Naive thymus-derived CD4-positive, alpha-beta T cell (primary cell): ENCODE measurements at places on chromosomes 4 and X. TPM values are rescaled to one million over a fixed set of nuclear protein-coding genes. Genes with fewer than 3 reads are reported as not detected.
A peak's percentile ranks its signal among the peaks of the same experiment; 100 is the strongest.

- no peak for DNase-seq
These were observed 36.4 kb downstream of the TMEM154 start for GRCh38 chr4:152643153-152644035.

Gene AFF2
- total RNA-seq: 2.7 TPM

DNA sequence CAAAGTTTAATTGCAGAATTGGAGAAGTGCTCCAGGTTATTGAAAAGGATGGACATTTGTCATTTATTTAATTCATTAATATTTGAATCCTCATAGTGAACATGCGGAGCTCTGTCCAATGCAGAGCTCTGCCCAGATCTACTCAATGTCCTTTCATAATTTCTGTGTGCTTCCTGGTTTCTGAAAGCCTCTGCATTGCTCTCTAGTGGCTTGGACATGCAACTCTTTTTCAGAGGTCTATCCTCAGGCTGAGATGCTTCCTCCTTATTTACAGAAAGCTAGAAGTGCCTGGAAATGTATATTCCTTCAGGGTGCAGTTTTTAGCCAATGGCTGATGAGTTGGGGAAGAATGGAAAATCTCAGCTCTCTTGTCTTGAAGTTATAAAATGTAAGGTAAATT lies 786.1 kb upstream of the AADAT start:
- DNase-seq: no peak

DNA sequence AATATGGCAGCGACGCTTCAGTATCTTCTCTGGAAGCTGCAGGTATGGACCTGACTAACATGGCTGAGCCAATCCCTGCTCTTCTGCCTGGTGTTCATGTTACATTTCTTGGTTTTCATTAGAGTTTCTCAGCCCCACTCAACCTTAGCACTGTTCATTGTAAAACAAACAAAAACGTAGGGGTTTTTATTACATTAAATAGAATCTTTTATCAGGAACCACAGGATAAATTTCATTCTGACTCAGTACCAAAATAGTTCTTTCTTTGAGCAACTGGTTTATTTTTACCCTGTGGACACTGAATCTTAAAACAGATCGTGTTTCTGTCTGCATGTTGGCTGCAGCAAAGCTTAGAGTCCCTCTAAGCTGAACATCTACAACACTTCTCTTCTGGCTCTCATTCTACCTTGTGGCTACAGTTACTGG lies 27.1 kb downstream of the FHIP1A start:
- no peak for DNase-seq

DNA sequence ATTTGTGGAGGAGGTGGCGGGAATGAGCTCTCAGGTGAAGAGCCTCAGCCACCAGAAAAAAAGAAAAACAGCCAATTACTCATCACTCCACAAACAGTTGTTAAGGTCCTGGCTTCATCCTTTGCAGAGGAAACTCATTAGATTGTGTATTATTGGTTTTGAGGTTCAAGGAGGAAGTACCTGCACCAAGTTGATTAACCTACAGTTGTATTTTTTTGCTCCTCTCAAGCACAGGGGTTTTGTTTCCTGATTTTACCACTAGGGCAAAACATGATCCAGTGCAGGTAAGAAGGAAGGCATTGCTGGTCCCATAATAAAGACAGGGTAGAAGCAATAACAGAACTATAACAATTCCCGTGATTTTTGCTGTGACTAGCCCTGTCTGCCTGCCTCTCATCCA lies 84.0 kb upstream of the QRFPR start:
- DNase-seq: no peak

- DNase-seq: no peak
These were observed 1.1 kb downstream of the LAGE3 start for GRCh38 chrX:154477891-154478477.

- no peak for DNase-seq
These were observed 850.2 kb upstream of the SLIT2 start for GRCh38 chr4:19401301-19402080.

DNA sequence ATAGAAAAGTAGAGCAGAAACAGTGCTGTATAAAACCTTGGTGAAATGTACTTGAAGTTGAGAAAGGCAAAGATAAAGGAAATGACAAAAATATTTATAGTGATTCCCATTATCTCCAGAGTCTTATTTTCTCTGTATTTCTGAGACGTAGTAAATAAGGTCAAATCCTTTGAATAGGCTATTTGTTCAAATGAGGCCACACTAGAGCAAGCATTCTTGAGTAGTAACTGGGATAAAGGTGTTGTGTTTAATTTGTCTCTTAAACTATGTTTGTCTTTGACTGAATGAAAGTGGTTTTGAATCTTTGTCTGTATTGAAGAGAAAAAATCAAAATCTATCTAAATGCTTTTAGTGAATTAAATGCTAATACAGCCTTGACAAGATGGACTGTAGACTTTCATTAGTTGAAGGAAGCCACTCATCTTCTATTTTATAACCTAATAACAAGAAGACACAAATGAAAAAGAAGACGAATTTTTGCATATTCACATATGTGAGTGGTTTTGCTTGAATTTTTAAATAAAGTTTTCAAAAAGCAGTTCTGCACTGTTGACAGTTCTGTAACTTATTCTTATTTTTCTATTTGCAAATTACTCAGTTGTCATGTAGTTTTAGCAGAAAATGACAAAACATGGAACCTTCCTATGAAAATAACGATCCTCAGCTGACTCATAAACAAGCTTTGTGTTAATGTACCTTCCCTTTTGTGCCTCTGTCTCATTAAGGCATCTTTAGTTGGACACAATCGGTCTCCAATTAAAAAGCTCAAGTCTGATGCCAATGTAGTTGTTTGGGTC lies 94.8 kb upstream of the PCDH18 start:
- no peak for DNase-seq

DNA sequence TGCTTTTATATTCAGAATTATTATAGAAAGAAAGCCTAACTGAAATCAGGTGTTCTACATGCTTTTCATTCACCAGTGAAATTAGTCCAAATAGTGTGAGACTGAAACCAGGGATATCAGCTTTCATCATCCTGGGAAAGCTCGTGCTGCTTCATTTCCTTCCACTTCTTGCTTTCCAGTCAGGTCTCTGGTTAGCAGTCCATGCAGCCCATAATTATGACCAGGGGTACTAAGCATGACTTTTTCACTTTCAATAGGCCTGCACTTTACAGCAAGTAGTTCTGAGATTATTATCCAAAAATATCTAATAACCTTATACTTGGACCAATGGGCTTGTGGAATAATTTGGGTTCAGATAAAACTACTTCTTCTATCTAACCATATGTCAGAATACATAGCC lies 673.2 kb upstream of the MAGEB2 start:
- DNase-seq: no peak

Gene AWAT2
- total RNA-seq: not detected

- DNase-seq: no peak
These were observed 613.5 kb downstream of the PCDH18 start for GRCh38 chr4:136918772-136919171.

Gene CT45A5
- not detected in 2 replicates for total RNA-seq

Gene KLHL13
- 0.89 TPM for total RNA-seq

DNA sequence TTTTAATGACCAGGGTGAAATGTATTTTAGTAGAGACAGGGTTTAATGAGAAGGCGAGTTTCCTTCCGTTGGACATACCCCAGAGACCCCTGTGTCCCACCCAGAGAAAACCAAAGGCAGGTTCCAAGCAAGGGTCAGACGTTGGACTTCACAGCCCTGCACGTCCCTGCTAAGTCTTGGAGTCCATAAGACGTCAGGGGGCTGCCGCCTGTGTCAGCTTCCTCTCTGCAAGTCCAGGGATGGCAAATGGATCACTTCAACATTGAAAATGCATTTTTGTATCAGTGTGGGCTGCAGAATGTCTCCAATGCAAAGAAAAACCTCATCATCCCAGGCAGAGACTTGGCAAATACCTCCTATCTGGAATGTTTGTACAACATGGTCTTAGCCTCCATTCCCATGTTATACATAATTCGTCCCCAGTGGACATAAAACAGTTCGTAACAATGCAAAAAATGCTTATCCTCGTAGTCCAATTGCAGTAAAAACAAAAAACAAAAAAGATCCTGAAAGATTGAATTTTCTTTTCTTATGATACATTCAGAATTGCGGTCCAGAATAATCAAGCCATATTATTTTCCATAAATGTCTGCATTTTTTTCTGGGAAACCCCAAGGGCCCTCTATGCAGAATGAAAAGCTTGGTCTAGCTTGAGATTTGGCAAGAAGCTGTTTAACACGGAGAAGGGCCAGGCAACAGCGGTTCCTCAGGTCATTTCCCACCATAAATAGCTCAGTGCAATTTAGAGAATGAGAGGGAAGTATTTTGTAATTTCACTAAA lies 190.9 kb downstream of the SHOX start:
- DNase-seq: no peak

DNA sequence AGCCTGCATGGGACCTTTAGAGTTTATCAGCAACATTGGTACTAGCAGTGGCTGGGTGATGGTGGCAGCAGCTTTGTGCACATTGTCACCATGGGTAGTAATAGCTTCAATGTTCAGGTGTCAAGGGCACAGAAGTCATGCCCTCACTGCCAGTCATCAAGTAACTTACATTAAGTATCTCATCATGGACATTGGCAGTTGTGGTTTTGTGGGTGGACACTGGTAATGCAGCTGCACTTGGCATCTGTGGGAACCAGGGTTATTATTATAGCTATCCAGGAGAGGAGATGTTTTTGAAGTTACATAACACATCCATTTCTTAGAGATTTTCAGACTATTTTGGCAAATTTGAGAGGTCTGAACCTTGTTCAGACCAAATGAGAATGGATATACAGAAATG lies 243.2 kb upstream of the NOCT start:
- DNase-seq: no peak

DNA sequence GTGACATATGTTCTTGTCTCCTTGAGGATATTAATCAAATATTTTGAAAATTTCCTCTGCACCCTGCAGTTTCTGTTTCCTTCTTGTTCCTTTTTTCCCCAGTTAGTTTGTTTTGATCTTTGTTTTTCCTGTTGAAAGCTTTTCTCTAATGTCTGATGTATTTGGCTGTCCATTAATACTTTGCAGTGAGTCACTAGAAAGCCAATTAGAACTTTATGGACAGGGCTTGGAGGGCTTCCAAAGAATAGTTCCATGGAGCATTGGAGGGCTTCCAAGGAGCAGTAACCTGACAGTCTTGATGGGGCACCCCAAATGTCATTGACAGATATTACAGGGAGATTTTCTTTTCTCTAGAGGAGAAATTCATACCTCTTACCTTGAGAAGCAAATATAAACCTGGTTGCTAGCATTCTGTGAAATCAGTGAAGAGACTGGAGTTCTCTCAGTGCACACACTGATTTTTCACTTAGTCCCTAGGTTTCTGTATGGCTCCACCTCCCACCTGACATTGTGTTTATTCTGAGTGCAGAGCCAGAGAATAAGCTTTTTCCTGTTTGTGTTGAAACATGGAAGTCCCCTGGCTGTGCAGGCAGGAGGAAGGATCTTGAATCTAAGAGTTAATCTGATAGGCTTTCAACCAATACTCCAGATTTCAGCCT lies 26.5 kb downstream of the SPARCL1 start:
- no peak for DNase-seq

- no peak for DNase-seq
These were observed 123.1 kb upstream of the SLC34A2 start for GRCh38 chr4:25532591-25532990.

DNA sequence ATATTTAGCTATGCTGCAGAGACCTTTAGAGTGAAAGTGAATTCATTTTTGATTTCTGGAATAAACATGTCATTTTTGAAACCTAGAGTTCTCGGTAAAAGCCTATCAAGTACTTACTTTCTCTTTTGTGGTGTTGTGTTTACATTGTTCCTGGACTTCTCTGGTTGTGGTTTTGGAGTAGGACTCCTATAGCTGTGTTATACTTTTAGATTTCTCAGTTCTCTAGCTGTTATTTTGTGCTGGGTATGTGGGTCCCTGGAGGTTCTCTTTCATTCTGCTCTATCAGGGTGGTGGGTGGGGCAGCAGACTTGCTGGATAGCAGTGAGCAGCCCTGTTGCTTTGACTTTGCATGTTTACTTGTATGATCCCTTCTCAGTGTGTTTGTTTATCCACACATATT lies 25.6 kb upstream of the MSMO1 start:
- peak; percentile 20 for DNase-seq

GRCh38 chrX:121258545-121258944 lies 211.1 kb downstream of the GLUD2 start:
- DNase-seq: no peak

DNA sequence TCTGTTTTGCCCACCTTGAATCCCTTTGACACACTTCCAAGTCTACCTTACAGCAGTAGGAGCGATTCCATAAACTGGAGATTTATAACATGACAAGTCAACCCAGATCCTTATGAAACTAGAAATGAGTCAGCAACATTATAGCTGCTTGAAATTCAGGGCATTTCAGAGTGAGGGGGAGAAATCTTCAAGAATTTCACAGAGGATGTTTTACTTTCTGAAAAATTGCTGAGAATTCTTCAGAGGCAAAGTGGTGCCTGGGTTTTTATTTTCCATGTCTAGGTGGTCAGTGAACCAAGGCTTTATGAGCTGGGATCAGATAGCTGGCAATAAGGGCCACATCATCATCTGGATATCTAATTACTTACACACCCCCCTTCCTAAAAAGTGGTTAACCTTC lies 119.8 kb downstream of the PPARGC1A start:
- no peak for DNase-seq

GRCh38 chr4:179278647-179279046 lies 1836.4 kb upstream of the AGA start:
- DNase-seq: no peak

DNA sequence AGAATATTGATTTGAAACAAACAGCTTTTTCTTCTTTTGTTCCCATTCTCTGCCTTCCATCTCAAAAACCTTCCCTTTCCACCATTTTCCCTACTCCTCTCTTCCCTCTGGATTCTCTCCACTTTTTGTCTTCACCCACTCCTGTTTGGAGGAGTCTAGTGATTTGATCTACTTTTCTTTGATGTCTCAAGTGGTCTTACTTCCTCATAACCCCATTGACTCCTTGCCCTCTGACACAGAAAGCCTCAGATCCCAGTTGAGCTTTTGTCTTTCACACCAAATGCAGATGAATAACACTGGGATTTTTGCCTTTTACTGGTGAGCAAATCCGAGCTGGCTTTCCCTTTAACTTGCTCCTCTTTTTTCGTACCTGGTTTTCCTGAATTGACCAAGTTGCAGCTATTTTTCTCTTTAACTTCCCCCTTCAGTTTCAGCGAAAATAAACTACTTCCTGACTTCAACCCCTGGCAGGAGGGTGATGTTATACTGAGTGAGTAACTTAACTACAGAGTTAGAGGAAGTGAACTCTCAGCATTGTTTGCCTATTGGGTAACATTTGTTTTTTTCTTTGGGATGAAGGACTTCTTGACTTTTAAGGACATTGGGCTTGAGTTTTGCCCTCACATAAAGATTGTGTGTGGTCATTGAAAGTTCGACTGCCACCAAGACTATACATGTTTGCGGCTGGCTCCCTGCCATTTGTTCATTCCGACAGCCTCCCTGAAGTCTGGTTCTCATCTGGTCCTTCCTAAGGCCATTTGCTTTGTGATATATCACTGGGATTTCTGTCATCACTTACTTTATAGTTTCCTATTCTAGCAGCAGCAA lies 392.8 kb upstream of the NR3C2 start:
- no peak for DNase-seq
